ENCODE measurements at places on chromosomes 7 and 10. TPM values are rescaled to one million over a fixed set of nuclear protein-coding genes. Genes with fewer than 3 reads are reported as not detected.

TMEM184A gene
- total RNA-seq, result 6.0 TPM

GRCh38 chr7:111510584-111511378 lies 51.5 kb downstream of the IMMP2L start:
- no peaks in the 10 kb centered on the region for H3K4me1 ChIP-seq
- H3K27ac ChIP-seq, result no peak overlapping the region
- no peak for DNase-seq
- no peaks in the 10 kb centered on the region for H3K27me3 ChIP-seq
- no peak overlapping the region for H3K4me3 ChIP-seq

DNA sequence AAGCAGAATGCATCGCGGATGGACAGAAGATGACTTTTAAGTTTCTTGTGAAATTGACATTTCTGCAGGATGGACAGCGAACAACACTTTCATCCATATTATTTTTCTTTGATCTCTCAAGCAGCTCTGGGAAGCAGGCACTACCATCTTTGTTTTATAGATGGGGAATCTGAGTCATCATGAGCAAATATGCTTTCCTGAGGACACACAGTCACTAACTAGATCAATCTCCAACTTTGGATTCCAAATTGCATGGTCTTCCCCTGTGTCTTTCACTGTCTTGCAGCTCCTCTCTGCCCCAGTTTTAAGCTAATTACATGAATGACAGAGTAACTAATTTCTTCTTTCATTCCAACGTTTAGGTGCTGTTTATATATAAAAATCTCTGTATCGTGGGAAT lies 201.5 kb downstream of the ADAM12 start:
- no peaks in the 10 kb centered on the region for H3K36me3 ChIP-seq
- no peak overlapping the region for H3K27ac ChIP-seq
- no peaks in the 10 kb centered on the region for H3K27me3 ChIP-seq
- H3K4me3 ChIP-seq, result no peak overlapping the region
- H3K4me1 ChIP-seq, result no peaks in the 10 kb centered on the region

GRCh38 chr10:10779511-10779910 lies 238.2 kb upstream of the CELF2 start:
- H3K27me3 ChIP-seq, result no peaks in the 10 kb centered on the region
- no peaks in the 10 kb centered on the region for H3K4me1 ChIP-seq
- H3K4me3 ChIP-seq, result no peak overlapping the region
- H3K27ac ChIP-seq, result no peak overlapping the region

CCDC3 gene
- total RNA-seq, result 6.2 TPM

GRCh38 chr10:31509989-31510388 lies 191.0 kb downstream of the ZEB1 start:
- no peak overlapping the region for H3K27ac ChIP-seq
- no peak for DNase-seq
- no peaks in the 10 kb centered on the region for H3K27me3 ChIP-seq
- peaks cover 7% of the 10 kb centered on the region for H3K4me1 ChIP-seq
- no peak overlapping the region for H3K4me3 ChIP-seq
- no peaks in the 10 kb centered on the region for H3K36me3 ChIP-seq

DNA sequence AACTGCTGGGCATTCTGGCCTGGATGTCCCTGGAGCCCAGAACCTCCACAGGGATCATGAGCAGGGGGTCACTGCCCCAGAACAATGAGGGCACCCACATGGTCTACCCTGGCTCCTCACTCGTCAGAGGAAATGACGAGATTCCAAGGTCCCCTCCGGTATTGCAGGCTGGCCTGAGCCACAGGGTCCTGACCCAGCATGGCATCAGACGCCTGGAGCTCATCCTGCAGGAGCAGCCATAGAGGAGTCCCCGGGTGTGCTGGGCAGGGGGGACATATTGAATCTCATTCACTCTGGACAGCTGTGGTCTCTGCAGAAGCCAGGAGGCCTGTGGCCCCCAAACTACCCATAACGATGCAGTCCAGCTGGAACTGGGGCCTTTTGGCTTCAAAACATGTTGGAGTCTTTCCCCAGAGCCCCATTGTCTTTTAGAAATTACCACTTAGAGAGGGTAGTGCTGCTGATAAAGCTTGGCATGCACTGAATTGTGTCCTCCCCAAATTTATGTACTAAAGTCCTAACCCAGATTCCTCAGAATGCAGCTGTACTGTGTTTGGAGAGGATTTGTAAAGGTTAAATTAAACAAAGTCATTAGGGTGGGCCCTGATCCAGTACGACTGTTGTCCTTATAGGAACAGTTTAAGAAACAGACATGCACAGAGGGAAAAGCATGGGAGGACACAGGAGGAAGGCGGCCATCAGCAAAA lies 27.7 kb downstream of the ANXA8 start:
- DNase-seq, result no peak
- H3K27ac ChIP-seq, result no peak overlapping the region
- H3K27me3 ChIP-seq, result peaks cover 2% of the 10 kb centered on the region
- H3K36me3 ChIP-seq, result no peaks in the 10 kb centered on the region
- no peaks in the 10 kb centered on the region for H3K4me1 ChIP-seq
- H3K4me3 ChIP-seq, result no peak overlapping the region

DNA sequence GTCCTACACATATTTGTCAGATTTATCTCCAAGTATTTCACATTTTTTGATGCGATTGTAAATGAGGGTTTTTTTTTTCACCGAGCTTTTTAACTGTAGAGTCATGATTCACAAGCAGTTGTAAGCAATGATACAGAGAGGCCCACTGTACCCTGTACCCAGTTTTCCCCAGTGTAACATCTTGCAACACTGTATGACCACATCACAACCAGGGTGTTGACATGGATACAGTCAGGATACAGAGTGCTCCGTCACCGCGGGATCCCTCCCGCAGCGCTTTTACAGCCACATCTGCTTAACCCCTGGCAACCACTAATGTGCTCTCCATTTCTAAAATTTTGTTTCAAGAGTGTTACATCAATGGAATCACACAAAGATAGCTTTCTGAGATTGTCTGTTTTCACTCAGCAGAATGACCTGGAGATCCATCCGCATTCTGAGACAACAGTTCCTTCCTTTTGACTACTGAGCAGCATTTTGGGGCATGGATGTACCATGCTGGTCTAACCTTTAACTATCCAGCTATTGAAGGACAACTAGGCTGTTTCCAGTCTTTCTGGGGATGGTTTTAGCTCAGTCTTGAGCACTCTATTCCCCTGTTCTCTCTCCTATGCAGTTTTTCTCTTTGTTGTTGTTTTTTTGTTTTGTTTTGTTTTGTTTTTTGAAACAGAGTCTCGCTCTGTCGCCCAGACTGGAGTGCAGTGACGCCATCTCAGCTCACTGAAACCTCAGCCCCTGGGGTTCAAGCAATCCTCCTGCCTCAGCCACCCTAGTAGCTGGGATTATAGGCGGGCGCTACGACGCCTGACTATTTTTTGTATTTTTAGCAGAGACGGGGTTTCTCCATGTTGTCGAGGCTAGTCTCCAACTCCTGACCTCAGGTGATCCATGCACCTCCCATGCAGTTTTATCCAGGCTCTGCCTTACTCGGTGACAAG lies 25.9 kb downstream of the GPRIN2 start:
- no peak overlapping the region for H3K4me3 ChIP-seq
- no peaks in the 10 kb centered on the region for H3K36me3 ChIP-seq
- H3K27me3 ChIP-seq, result no peaks in the 10 kb centered on the region

CTAGE15 gene
- total RNA-seq, result 0.22 TPM

SCART1 gene
- total RNA-seq, result 0.37 TPM

GRCh38 chr7:152341039-152341913 lies 94.5 kb downstream of the KMT2C start:
- H3K4me3 ChIP-seq, result peak overlapping the region; percentile 37
- peak overlapping the region; percentile 71 for H3K27ac ChIP-seq
- H3K27me3 ChIP-seq, result no peaks in the 10 kb centered on the region
- DNase-seq, result no peak
- no peaks in the 10 kb centered on the region for H3K36me3 ChIP-seq
